ENCODE measurements at places on chromosomes 5 and 9.

- DNase-seq, result no peak
Measured at GRCh38 chr5:165859251-165859650, 2353.8 kb downstream of the MAT2B start.

DNA sequence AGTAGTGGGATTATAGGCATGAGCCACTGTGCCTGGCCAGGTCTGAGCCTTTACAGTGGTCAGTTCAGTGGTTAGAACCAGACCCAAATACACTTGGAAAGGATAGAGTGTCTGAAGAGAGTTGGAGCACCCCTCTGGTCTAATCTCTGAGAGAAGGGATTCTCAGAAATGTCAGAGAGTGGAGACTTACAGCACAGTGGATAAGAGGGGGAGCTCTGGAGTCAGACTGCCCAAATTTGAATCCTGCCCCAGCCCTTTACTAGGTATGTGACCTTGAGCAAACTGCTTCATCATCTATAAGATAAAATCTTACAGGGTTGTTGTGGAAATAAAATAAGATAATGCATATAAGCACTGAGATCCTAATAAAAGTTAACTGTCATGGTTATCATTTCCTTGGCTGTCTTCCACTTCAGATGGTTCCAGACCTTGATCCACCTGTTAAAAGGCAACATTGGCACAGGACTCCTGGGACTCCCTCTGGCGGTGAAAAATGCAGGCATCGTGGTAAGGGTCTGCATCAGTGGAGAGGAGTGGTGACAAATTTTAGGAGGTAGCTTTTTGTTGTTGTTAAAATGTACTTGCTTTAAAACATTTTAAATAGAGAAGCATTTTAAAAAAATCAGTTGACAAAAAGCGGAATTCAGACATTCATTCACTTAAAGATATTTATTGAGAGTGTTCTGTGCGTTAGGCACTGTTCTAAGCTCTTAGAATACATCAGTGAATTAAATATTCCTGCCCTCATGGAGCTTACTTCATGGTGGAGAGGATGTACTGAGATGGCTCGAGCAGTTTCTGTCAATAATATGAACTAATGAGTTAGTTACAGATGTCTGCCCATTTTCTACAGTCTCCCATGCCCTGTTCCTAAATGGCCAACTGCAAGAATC lies 16.0 kb downstream of the SLC36A1 start:
- DNase-seq, result no peak

DNA sequence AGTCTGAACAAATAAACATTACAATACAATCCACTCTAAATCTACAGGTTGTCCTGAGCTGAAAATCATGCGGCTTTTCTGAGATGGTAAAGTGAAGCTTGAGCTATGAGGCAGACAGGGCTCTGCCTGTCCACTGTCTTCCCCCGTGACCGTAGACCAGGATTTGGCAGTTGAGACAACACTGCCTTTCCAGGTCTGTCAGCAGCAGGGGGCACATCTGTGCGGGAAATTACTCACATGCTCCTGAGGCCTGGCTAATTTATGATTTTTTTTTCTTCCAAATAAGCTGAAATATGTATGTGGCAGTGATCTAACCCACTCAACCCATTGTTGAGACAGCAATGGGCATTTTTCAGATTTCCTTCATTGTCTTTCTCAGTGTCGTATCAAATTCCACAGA lies 307.9 kb downstream of the FBXL7 start:
- DNase-seq, result peak; percentile 64

DNA sequence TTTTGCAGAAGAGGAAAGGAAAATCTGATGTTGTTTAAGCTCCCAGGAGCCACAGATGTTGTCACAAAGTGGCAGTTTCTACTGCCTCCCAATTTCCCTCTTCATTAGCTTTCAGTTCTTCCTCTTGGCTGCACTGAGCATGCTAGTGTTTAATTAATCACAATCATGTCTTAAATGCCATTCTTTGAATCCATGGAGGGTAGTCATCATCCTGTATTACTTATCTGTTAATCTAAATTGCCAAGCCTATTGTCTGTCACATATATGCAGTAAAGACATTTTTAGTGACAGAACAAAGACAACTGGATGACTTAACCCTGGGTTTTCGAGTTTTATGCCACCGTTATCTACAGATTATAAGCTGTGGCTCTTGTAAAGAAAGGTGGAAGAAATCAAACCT lies 14.7 kb downstream of the KLHL9 start:
- no peak for DNase-seq

DNA sequence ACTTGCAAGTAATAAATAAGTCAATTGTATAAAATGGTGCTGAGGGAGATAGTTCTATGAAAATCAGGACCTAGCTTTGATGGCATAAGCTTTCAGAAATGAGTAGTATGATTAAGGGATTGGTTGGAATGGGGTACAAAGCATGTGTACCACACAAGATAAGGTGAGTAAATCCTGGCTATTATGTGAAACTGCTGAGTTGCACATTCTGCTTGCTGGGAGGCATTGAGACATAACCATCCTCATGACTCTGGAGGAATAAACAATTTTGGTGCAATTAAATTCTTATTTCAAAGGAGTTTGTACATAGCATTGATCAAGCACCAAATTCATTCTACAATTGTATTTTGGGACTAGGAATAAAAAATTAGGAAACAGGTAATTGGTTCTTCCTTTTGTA lies 755.2 kb upstream of the ACO1 start:
- no peak for DNase-seq

DNA sequence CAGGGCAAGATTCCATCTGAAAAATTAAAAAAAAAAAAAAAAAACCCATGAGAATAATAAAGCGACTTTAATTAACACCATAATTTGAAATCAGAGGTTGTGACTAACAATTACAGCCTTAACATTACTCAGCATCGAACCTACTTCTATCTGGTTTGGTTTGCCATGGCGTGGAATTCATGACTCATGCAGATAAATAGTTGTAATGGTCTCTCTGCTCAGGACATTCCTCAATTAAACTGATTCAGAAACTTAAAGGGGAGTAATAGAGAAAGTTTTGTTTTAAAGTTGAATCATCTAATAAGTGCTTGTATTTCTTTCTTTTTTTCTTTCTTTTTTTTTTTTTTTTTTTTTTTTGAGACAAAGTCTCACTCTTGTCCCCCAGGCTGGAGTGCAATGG lies 135.5 kb downstream of the SPATA31D1 start:
- no peak for DNase-seq
